Upper lobe of right lung (tissue), 1 donor: ENCODE measurements at places on chromosomes 7 and 10. TPM values are rescaled to one million over a fixed set of nuclear protein-coding genes. Genes with fewer than 3 reads are reported as not detected.

The GBF1 gene
- 38.5 TPM for total RNA-seq

DNA sequence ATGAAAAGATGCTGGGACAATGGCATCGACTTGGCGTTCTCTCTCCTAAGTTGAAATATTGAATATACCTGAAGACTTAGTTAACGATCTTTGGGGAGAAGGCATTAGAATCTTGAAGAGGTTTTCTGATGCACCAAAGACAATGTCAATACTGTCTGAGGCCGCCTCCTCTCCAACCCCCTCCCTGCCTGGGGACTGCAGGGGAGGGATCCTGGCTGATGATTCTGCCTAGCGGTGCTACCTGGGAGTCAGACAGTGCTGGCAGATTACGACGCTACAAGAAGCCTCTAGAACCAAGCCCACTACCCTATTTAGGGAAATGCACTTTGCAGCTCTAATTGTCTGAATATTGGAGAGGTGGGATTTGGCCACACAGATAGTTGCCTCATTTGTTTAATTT, 145.6 kb upstream of the HABP2 start:
- peaks cover 6% of the 10 kb centered on the region for H3K27me3 ChIP-seq
- no peak for DNase-seq
- no peaks in the 10 kb centered on the region for H3K4me1 ChIP-seq
- no peaks in the 10 kb centered on the region for H3K36me3 ChIP-seq

DNA sequence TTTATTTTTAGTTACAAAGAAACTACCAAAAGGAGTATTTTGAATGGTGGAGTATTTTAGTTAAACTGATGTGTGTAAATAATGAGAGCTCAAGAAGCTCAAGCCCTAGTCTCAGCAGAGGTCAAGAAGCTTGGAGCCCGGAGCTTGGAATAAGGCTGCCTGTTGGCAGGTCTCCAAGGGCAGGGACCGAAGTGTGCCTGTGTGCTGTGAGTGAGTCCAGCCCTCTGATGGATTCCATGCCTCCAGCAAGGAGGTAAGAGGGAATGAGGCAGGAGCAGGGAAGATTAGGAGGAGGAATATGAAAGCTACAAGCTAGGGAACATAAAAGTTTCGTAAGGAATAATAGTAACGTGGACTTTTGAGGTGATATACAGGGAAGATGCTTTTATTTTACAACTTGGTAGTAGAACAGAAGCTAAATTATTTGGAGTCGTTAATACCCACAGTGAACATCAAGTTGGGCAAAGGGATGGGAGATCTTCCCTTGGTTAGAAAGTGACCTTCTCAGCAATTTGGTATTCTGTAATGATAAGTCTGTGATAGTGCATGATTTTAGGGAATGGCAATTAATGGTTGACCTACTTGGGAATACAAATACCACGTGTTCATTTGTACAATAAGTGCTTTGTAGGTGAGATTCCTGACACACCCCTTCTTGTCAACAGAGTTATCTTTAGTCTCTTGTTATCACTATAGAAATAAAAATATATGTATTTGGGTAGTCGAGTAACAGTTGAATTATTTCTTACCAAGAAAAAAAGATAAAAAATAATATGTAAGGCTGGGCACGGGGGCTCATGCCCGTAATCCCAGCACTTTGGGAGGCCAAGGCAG, 4.6 kb downstream of the SEC23IP start:
- peaks cover 22% of the 10 kb centered on the region for H3K36me3 ChIP-seq
- H3K4me3 ChIP-seq, result no peak overlapping the region
- no peaks in the 10 kb centered on the region for H3K27me3 ChIP-seq
- DNase-seq, result peak; percentile 85
- H3K27ac ChIP-seq, result no peak overlapping the region

The GSDME gene
- total RNA-seq, result 13.4 TPM

The ANK3 gene
- 91.1 TPM for total RNA-seq

- no peaks in the 10 kb centered on the region for H3K36me3 ChIP-seq
- H3K27me3 ChIP-seq, result no peaks in the 10 kb centered on the region
- H3K27ac ChIP-seq, result no peak overlapping the region
- H3K4me3 ChIP-seq, result no peak overlapping the region
Measured at GRCh38 chr10:79050896-79051555, 17.7 kb upstream of the ZMIZ1 start.

The NYAP1 gene
- 0.55 TPM for total RNA-seq

DNA sequence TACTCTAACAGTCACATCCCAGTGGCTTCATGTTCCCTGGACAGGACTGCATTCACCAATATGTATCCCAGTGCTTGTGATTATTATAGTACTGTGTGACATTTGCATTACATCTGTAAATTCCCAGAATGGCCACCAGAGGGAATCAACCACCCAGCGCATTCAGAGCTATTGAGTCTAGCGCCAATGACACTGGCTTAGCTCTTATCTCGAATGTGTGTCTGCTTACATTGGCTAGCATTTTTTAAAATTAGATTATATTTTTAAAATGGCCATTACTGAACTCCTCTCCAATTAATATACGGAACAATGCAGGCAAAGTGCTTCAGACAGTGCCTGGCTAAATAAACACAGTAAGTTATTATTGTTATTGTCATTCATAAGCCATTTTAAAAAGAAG, 36.3 kb downstream of the TRIL start:
- DNase-seq, result no peak
- no peaks in the 10 kb centered on the region for H3K36me3 ChIP-seq
- H3K27me3 ChIP-seq, result no peaks in the 10 kb centered on the region
- H3K4me1 ChIP-seq, result peaks cover 7% of the 10 kb centered on the region
- H3K4me3 ChIP-seq, result no peak overlapping the region
- no peak overlapping the region for H3K27ac ChIP-seq

DNA sequence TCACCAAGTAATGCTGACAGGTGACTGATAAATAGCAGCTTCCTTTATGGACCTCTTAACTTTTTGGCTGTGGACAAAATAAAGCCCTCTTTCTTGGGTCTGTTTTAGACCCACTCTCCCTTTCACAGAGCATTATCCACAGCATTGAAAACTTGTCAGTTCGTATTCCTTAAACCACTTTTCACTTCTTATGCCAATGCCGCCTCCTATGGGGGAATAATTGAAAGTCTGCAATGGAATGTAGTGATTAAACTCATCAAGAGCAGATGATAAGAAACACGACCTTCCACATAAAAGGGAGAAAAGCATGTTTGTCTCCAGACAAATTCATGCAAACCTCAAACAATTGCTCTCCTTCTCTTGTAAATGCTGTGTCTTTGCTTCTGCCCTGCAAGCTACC, 153.4 kb downstream of the SORCS1 start:
- H3K4me3 ChIP-seq, result no peak overlapping the region
- H3K4me1 ChIP-seq, result no peaks in the 10 kb centered on the region
- H3K27me3 ChIP-seq, result no peaks in the 10 kb centered on the region
- H3K36me3 ChIP-seq, result no peaks in the 10 kb centered on the region

The WNT2 gene
- 12.9 TPM for total RNA-seq

The NUB1 gene
- total RNA-seq, result 55.2 TPM

The LIPM gene
- not detected for total RNA-seq

The CH25H gene
- total RNA-seq, result 7.8 TPM

- no peak overlapping the region for H3K4me3 ChIP-seq
- no peaks in the 10 kb centered on the region for H3K36me3 ChIP-seq
- H3K27ac ChIP-seq, result no peak overlapping the region
Measured at GRCh38 chr10:29266641-29267040, 22.2 kb upstream of the LYZL1 start.

GRCh38 chr7:93232673-93233018, 480 bp downstream of the VPS50 start:
- H3K27me3 ChIP-seq, result no peaks in the 10 kb centered on the region
- peak overlapping the region; percentile 85 for H3K4me3 ChIP-seq
- peaks cover 17% of the 10 kb centered on the region for H3K4me1 ChIP-seq
- H3K36me3 ChIP-seq, result no peaks in the 10 kb centered on the region
- peak overlapping the region; percentile 65 for H3K27ac ChIP-seq

The FOXI2 gene
- total RNA-seq, result not detected

- peak overlapping the region; percentile 81 for H3K4me3 ChIP-seq
- no peak for DNase-seq
- H3K4me1 ChIP-seq, result peaks cover 13% of the 10 kb centered on the region
- no peaks in the 10 kb centered on the region for H3K27me3 ChIP-seq
- H3K36me3 ChIP-seq, result no peaks in the 10 kb centered on the region
- H3K27ac ChIP-seq, result peak overlapping the region; percentile 97
Measured at GRCh38 chr7:144834641-144835144, 1.2 kb downstream of the TPK1 start.

DNA sequence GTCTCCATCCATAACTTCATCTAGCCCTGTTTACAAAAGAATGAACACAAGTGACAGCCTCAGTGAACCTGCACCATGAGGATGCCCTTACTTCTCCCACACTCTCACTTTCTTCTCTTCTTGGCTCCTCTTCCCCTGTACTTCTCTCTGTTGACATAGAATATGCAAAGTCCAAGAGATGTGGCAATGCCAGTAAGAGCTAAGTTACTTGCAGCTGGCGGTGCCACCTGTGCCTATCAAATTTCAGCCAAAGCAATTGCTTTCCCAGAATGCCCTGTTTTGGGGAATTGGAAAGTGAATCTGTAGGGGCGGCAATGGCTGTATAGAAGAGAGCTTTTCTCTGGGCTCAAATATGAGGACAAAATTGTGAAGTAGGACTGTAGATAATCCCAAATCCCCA, 557.8 kb downstream of the AUTS2 start:
- H3K36me3 ChIP-seq, result no peaks in the 10 kb centered on the region
- H3K27ac ChIP-seq, result no peak overlapping the region
- DNase-seq, result no peak
- no peaks in the 10 kb centered on the region for H3K4me1 ChIP-seq

GRCh38 chr7:112492186-112492585, 11.4 kb downstream of the LSMEM1 start:
- no peak overlapping the region for H3K27ac ChIP-seq
- DNase-seq, result no peak
- H3K4me3 ChIP-seq, result no peak overlapping the region
- no peaks in the 10 kb centered on the region for H3K27me3 ChIP-seq

The PAX4 gene
- not detected for total RNA-seq

GRCh38 chr7:42964849-42965805, 33.0 kb downstream of the MRPL32 start:
- H3K27me3 ChIP-seq, result no peaks in the 10 kb centered on the region
- H3K4me1 ChIP-seq, result no peaks in the 10 kb centered on the region
- no peak for DNase-seq
- no peaks in the 10 kb centered on the region for H3K36me3 ChIP-seq
- no peak overlapping the region for H3K4me3 ChIP-seq
- H3K27ac ChIP-seq, result no peak overlapping the region

The MPP7 gene
- 36.8 TPM for total RNA-seq

- no peaks in the 10 kb centered on the region for H3K36me3 ChIP-seq
- H3K4me3 ChIP-seq, result no peak overlapping the region
- H3K27me3 ChIP-seq, result no peaks in the 10 kb centered on the region
- DNase-seq, result no peak
- no peaks in the 10 kb centered on the region for H3K4me1 ChIP-seq
- H3K27ac ChIP-seq, result no peak overlapping the region
Measured at GRCh38 chr10:117391436-117392205, 16.4 kb upstream of the PDZD8 start.

DNA sequence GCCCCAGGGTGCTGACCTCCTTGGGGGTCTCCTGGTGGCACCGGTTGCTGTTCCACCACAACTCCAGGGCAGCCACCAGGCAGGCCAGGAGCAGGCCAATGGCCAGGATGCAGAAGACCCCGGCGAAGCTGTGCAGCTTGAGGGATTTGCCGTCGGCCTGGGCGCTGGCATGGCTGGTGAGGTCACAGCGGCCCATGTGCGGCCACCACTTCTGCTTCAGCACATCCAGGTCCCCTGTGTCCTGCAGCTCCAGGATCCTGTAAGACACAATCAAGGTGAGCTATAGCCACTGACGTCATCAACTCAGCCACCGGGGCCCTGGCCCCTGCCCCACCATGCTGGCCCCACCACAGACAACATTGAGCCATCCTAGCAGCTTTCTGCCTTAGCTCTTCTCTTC, 753.2 kb downstream of the GRID1 start:
- no peaks in the 10 kb centered on the region for H3K27me3 ChIP-seq
- H3K4me1 ChIP-seq, result no peaks in the 10 kb centered on the region
- no peak overlapping the region for H3K27ac ChIP-seq
- no peak overlapping the region for H3K4me3 ChIP-seq

DNA sequence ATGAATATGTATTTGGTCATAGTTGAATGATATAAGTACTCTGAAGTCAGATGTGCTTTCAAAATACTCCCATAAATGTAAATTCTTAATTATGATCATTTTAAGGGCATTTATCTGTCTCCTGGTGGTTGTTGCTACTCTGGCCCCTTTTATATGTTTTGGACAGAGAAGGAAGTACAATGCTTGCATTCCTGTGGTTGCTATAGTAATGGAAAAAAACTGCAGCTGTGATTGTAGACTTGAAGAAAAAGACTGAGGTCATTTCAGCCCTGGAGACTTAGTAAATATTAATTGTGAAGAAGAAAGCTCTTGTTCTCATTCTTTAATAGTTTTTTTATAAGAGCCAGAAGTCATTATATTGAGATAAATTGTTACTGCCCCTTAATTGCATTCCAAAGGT, 70.2 kb upstream of the FERD3L start:
- H3K27ac ChIP-seq, result no peak overlapping the region
- H3K27me3 ChIP-seq, result no peaks in the 10 kb centered on the region
- no peaks in the 10 kb centered on the region for H3K36me3 ChIP-seq
- H3K4me1 ChIP-seq, result no peaks in the 10 kb centered on the region
- no peak overlapping the region for H3K4me3 ChIP-seq
- no peak for DNase-seq

The LRRN3 gene
- total RNA-seq, result 8.9 TPM

The SFRP4 gene
- total RNA-seq, result 6.7 TPM

The OAT gene
- 55.2 TPM for total RNA-seq

GRCh38 chr7:74230446-74231231, 20.8 kb downstream of the LAT2 start:
- no peaks in the 10 kb centered on the region for H3K27me3 ChIP-seq
- H3K27ac ChIP-seq, result no peak overlapping the region
- H3K4me3 ChIP-seq, result no peak overlapping the region
- peaks cover 8% of the 10 kb centered on the region for H3K4me1 ChIP-seq

DNA sequence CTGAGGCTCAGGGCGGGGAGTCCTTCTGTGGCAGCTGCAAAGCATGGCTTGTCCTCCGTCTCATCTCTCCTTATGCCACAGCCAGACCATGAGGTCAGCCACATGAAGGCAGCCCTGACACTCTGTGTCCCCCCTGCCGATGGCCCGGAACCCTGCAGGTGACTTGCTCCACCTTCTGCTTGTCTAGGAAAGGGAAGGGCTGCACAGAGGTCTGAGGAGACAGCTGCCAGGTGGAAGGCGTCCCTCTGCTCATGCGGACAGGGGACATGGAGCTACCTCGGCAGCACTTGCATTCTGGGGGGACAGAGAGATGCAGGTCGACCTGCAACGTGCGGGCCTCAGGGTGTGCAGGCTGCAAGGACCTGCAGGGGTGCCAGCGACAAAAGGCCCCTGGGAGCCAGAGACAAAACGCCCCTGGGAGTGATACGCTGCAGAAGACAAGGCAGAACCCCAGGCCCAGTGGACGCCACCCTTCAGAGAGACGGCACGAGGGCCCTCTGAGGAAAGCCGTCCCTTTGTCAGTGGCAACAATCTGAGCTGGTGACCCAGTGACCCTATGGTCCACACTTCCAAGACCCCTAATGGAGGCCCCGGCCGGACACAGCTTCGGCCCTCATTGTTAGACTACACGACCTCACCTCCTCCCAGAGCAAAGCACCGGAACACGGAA, 205.2 kb upstream of the PPP2R2D start:
- no peak overlapping the region for H3K27ac ChIP-seq
- no peaks in the 10 kb centered on the region for H3K27me3 ChIP-seq
- H3K36me3 ChIP-seq, result no peaks in the 10 kb centered on the region
- no peaks in the 10 kb centered on the region for H3K4me1 ChIP-seq
- H3K4me3 ChIP-seq, result no peak overlapping the region
- peak; percentile 53 for DNase-seq

The FEZF1 gene
- total RNA-seq, result not detected

GRCh38 chr7:27916372-27916771, 176.4 kb downstream of the TAX1BP1 start:
- no peak overlapping the region for H3K27ac ChIP-seq
- no peaks in the 10 kb centered on the region for H3K4me1 ChIP-seq
- no peaks in the 10 kb centered on the region for H3K27me3 ChIP-seq
- H3K4me3 ChIP-seq, result no peak overlapping the region

The TFEC gene
- total RNA-seq, result 29.8 TPM

The ACHE gene
- 2.9 TPM for total RNA-seq
